Naive thymus-derived CD8-positive, alpha-beta T cell (primary cell): ENCODE measurements at places on chromosomes 7 and 10.

DNA sequence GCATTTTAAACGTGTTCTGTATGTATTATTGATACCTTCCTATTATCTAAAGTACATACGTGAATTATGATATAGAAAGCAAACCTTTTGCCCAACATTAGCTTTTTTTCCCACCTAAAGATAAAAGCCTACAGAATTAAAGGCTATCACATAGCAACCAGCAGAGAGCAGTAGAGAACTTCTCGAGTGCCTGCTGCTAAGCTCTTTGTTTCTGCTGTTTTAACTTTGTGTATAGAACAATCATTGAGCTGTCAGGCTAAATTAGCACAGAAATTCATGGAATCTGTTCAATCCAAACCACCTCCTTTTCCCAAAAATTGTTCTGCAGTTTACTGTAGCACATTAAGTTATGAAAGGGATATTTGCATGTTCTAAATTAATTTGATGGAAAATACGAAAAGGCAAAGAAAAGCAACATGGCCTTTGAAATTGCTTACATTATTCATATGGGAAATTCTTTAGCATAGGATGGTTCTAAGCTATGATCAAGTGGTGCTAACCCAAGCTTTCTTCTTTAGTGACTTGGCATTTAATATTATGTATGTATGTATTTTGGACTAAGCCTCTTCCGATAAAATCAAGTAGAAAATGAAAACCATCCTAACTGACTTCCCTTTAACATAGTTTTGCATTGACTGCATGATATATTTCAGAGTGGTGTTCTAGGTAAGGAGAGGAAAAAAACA is 1288.5 kb downstream of the GATA3 start:
- H3K36me3 ChIP-seq, result peaks cover 3% of the 10 kb centered on the region
- no peak for DNase-seq
- H3K4me3 ChIP-seq, result no peak overlapping the region
- peaks cover 10% of the 10 kb centered on the region for H3K27me3 ChIP-seq

DNA sequence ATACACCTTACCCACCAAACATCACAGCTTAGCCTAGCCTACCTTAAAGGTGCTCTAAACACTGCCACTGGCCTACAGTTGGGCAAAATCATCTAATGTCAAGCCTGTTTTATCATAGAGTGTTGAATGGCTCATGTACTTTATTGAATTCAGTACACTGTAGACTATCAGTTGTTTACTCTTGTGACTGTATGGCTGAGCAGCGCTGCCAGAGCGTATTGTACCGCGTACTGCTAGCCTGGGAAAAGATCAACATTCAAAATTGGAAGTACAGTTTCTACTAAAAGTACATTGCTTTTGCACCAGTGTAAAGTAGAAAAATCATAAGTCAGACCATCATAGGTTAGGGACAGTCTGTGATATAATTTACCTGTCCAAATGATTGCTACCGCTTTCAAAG is 226.8 kb downstream of the PRPF18 start:
- H3K27me3 ChIP-seq, result no peaks in the 10 kb centered on the region
- no peak overlapping the region for H3K4me3 ChIP-seq
- no peaks in the 10 kb centered on the region for H3K36me3 ChIP-seq

DNA sequence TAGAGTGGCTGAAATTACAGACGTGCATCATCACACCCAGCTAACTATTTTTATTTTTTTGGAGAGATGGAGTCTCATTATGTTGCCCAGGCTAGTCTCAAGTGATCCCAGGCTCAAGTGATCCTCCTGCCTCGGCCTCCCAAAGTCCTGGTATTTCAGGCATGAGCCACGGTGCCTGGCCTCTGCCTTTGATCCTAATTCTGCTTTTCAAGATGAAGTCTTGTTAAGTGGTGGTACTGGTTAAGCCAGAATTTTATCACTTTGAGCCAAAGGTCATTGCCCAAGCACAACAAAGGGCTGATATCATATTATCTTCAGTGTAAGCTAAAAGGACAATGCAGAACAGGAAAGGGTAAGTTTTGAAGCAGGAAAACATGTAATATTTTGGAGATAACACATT is 64.2 kb downstream of the MYOF start:
- peaks cover 2% of the 10 kb centered on the region for H3K27me3 ChIP-seq
- DNase-seq, result no peak
- H3K27ac ChIP-seq, result no peak overlapping the region
- no peaks in the 10 kb centered on the region for H3K36me3 ChIP-seq
- H3K4me3 ChIP-seq, result no peak overlapping the region

DNA sequence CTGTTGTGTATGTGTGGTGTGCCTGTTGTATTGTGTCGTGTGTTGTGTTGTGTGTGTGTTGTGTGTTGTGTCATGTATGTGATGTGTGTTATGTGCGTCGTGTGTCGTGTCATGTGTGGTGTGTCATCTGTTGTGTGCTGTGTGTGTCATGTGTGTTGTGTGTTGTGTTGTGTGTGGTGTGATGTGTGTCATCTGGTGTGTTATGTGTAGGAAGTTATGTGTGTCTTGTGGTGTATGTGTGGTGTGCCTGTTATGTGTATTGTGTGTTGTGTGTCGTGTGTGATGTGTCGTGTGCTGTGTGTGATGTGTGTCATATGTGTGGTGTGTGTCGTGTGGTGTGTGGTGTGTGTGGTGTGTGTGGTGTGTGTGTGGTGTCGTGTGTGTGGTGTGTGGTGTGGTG is 145.2 kb downstream of the DNAJB6 start:
- H3K4me1 ChIP-seq, result peaks cover 33% of the 10 kb centered on the region
- H3K36me3 ChIP-seq, result no peaks in the 10 kb centered on the region
- no peak for DNase-seq
- no peak overlapping the region for H3K27ac ChIP-seq

DNA sequence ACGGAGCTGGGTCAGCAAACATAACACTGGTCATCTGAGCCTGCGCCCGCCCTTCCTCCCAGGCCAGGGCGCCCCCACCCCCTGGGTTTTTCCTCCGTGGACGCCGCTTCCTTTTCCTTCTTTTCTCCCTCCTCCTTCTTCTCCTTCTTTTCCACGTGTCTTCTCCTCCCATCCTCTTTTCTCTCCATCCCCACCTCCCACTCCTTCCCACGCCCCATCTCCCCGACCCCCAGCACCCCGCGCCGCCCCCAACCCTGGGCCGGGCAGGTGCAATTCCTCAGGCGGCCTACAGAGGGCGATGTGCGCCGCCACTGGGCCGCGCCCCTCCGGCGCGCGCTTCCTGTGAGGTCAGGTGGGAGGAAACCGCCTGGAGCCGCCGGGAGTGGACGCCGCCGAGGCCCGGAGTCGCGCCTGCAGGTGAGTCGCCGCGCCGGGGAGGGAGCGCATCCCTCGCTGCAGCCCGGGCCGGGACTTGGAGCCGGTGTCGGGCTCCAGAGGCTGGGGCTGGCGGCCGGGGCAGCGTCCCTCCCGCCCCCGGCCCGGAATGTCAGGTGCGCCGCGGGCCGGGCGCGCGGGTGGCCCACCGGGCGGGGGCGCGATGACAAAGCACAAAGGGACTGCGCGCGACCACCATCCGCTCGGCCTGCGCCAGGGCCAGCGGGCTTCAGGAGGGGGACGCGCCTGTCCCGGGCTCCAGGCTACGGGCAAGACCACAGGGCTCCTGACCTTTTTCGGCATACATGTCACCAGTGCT is at the start of gene FAM241B:
Gene FAM241B (plus strand): TSS at position 351 of the 754 bp plus-strand sequence. CDS start 1,497 bp downstream, outside the sequence.
- peaks cover 13% of the 10 kb centered on the region for H3K4me1 ChIP-seq
- H3K27ac ChIP-seq, result peak within 1 kb of the TSS; percentile 2
- peak within 1 kb of the TSS; percentile 72 for H3K4me3 ChIP-seq
- peaks cover 4% of the 10 kb centered on the region for H3K36me3 ChIP-seq

GRCh38 chr7:33346055-33346454 is 216.7 kb downstream of the BBS9 start:
- no peak for DNase-seq
- H3K4me3 ChIP-seq, result no peak overlapping the region
- peaks cover 6% of the 10 kb centered on the region for H3K36me3 ChIP-seq
- H3K27ac ChIP-seq, result no peak overlapping the region

- peaks cover 14% of the 10 kb centered on the region for H3K36me3 ChIP-seq
- no peaks in the 10 kb centered on the region for H3K4me1 ChIP-seq
- no peak overlapping the region for H3K4me3 ChIP-seq
- no peak overlapping the region for H3K27ac ChIP-seq
These were observed 17.3 kb upstream of the CUBN start for GRCh38 chr10:17146892-17147291.

DNA sequence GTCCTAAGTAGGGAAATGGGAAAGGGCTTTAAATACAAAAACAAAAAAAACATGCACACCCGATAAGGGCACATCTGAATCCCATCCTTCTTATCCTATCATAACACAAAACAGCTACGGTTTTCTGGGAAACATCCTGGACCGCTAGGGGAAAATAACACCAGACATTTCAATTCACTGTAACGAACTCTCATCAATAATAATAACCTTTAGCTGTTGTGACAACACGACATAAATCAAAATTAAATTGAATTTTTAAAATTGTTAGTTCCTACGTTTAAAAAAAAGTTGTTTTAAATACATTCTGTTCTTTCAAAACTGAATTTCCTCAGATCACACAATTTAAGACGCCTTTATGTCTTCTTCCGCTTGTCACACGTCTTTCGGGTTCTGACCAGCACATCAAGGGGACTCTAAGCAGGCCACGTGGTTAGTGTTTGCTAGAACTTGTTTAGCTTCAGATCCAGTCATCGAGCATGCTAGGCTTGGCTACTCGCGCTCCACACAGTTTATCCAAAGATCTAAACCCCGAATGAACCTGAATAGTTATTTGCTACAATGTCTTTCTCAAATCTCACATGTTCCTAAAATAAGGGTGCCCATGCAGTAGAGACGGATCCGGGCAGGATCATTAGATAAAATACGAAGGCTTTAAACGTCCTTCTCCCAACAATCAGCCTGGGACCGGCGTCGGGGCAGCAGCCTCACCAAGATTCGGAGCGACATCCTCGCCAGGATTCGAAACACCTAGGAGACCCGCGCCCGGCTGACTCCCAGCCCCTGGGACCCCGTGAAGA is 839 bp downstream of the IKZF5 start:
- DNase-seq, result peak; percentile 71
- no peaks in the 10 kb centered on the region for H3K27me3 ChIP-seq
- H3K27ac ChIP-seq, result peak overlapping the region; percentile 100

GRCh38 chr7:37354656-37355131 is 94.0 kb downstream of the ELMO1 start:
- DNase-seq, result no peak
- H3K4me3 ChIP-seq, result peak overlapping the region; percentile 64
- peak overlapping the region; percentile 87 for H3K27ac ChIP-seq
- H3K36me3 ChIP-seq, result no peaks in the 10 kb centered on the region

- H3K4me1 ChIP-seq, result no peaks in the 10 kb centered on the region
- no peaks in the 10 kb centered on the region for H3K36me3 ChIP-seq
- H3K27me3 ChIP-seq, result no peaks in the 10 kb centered on the region
- no peak overlapping the region for H3K27ac ChIP-seq
- DNase-seq, result no peak
These were observed 378.0 kb upstream of the SEMA3D start for GRCh38 chr7:85564861-85565260.

DNA sequence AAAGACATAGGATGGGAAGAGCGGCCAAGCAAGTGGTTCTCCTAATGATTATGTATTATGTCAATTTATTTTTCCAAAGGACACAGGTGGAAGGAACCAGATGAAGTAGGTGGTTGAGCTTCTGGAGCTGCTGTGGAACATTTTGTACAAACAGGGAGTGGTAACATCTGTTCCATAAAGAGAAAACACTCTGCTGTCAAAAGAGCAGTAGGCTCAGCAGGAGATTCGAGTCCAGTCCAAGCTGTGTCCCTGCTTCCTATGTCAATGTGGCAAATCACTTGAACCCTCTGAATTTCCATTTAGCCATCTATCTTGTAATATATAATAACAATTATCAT is 448.0 kb upstream of the ANKRD30A start:
- no peak for DNase-seq
- no peaks in the 10 kb centered on the region for H3K36me3 ChIP-seq
- no peaks in the 10 kb centered on the region for H3K4me1 ChIP-seq
- no peak overlapping the region for H3K4me3 ChIP-seq
- H3K27me3 ChIP-seq, result no peaks in the 10 kb centered on the region
- H3K27ac ChIP-seq, result no peak overlapping the region

DNA sequence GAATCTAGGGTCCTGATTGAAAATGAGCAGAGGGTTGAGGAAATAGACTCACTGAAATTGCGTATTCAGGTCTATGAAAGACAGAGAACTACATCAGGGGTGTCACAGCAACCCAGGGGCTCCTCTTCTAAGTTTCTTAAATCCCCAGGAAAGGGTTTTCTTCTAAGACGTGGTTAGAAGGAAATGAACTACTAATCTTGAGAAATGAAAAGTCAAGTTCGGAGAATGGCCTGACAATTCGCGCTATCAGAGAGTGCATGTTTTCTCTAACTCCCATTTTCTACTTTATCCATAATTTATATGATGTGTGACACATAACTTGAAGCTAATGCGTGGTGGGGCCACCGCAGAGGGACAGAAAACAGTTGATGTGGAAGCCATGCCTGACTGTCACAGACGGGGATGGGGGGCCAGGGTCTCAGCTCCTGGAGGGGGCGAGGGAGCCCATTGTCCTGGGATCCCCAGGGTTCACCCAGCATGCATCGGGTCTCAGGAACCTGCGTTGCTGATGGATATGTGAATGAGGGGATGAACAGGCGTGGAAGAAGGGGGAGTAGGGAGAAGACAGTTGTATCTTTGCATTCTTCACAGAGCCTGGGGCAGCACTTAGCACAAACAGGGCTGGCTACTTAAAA is 86.3 kb downstream of the PTPRE start:
- H3K4me3 ChIP-seq, result no peak overlapping the region

DNA sequence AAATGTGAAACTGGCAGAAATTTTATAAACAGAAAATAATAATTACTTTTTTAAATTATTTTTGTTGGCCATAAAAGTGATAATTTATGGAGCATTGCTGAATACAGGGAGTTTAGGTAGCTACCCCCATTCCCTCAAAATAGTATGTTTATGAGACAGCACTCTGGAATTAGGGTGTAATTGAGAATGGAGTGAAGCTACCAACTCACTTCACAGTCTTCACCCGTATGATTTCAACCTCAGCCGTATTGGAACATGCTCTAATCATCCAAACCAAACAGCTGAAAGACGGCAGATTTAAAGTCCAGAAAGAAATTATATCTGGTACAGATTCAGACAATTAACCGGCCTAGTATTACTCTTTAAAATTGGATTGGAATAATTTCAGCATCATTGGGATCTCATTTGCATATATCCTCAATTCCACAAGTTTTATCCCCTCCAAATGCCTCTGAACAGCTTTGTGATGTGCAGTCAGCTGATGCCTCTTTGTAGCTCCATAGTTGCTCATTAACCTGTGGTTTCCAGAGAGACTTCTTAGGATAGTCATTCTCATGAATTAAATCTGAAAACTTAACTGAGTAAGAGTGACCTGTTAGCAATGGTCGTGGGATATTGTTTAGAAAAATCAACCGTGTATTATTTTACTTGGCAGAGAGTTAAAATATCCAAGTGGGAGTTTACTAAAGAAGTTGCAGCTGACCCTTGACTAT is 59.1 kb upstream of the GJD4 start:
- no peaks in the 10 kb centered on the region for H3K27me3 ChIP-seq
- no peak for DNase-seq
- H3K4me1 ChIP-seq, result peaks cover 6% of the 10 kb centered on the region
- H3K27ac ChIP-seq, result no peak overlapping the region

GRCh38 chr10:124896751-124897150 is 45.2 kb upstream of the ZRANB1 start:
- no peak overlapping the region for H3K4me3 ChIP-seq
- no peaks in the 10 kb centered on the region for H3K36me3 ChIP-seq

- no peak for DNase-seq
- peaks cover 3% of the 10 kb centered on the region for H3K36me3 ChIP-seq
- peaks cover 60% of the 10 kb centered on the region for H3K27me3 ChIP-seq
- no peak overlapping the region for H3K27ac ChIP-seq
- no peak overlapping the region for H3K4me3 ChIP-seq
These were observed 2.2 kb downstream of the OGDHL start for GRCh38 chr10:49759787-49760551.

- H3K4me1 ChIP-seq, result peaks cover 17% of the 10 kb centered on the region
- no peak overlapping the region for H3K4me3 ChIP-seq
- DNase-seq, result no peak
- peaks cover 3% of the 10 kb centered on the region for H3K27me3 ChIP-seq
These were observed 3.2 kb upstream of the ATP6V1F start for GRCh38 chr7:128859232-128860157.
